Fibroblast of upper back skin (primary cell): ENCODE measurements at places on chromosomes 13 and 19.
A peak's percentile ranks its signal among the peaks of the same experiment; 100 is the strongest.

DNA sequence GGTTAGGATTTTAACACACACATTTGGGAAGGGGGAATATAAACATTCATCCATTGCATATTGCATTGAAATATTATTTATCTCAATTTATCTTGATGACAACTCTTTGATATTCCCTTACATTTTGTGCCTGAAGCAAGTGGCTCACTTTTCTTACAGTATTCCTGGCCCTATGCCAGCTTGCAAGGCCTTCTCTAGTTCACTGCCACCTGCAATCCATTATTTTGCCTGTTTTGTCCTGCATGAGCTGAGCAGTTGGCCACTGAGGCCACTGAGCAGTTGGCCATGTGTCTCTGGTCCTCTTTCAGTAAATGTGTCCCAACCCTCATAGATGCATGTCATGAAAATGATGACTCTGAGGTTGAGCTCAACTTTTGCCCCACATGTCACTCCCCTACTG, 49.8 kb downstream of the CBY2 start:
- no peak for DNase-seq

GRCh38 chr19:677201-677600, 1.0 kb downstream of the FSTL3 start:
- DNase-seq = peak; percentile 89

DNA sequence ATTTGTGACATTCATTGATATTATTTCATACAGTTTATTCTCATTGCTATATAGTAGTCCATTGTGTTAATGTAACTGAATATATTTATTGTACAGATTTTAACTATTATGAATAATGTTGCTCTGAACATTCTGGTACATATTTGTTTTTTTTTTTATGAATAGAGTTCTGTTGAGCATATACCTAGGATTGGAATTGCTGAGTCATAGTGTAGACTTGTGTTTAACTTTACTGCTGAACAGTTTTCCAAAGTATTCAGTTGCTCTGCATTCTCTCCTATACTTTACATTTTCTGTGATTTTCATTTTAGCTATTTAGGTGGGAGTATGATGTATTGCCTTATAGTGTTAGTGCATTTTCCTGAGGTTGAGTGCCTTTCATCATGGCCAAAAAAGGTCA, 97.5 kb downstream of the MAB21L1 start:
- DNase-seq = peak; percentile 20

DNA sequence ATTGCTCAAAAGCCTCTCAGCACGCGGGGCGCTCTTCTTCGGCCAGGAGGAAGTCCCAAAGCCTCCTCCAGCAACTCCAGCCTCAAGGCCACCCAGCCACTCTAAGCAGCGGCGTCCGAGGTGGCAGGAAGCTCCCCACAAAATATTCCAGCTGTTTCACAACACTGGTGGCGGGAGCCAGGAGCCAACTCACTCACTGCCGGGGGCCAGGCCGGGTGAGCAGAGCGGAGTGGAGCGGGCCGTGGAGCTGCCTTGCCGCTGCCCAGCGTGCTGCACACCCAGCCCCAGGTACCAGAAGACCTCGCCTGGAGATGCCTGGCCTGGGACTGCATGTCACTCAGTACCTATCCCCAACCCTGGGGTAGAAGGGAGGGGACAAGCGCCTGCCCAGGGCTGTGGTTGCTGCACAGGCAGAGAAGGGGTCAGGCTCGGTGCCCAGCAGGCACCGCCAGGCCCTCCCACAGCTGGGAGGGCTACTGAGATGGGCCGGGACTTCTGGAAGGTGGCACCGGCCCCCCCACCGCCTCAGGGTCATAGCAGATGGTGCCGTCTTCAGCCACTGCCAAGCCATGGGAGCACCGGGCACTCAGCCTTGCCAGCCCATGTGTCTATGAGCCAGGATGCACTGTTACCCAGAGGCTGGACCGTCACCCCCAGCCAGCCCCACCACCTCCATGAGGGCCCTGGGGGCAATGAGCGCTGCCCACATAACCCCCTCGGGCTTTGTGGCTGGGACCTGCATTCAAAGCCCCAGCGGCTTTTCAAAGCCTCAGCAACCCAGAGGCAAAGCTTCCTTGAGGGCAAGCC, 59.2 kb downstream of the MLLT1 start:
- DNase-seq = peak; percentile 37

GRCh38 chr13:18954254-18954653, 227.4 kb downstream of the TUBA3C start:
- DNase-seq = no peak

DNA sequence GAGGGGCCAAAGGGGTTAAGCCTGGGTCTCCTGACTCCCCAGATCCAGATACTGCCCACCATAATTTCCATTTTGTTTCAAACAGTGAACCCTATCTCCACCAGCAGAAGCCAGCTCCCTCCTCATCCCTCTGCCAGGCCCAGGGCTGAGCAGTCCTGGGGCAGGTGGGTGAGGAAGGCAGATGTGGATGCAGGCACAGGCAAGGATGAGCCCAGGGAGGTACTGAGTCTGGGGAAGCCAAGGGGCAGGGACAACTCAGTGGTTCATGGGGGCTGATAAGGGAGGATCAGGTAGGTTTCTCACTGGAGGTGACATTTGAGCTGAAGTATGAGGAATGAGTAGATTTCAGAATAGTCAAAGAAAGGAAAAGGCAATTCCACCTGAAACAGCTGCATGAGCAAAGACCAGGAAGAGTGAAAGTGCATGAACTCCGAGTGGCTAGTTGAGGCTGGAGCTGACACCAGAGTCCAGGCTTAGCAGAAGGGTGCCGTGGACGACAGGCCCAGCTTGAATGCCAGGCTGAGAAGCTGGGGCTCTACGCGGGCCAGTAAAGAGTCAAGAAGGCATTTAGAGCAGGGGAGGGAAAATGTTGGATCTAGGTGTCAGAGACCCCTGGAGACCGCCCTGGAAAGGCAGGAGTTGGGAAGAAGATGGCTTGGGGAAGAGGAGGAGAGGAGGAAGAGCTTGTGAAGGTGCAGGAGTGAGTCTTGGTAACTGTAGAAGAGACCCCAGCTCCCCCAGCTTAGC, 10.3 kb downstream of the CIC start:
- DNase-seq = no peak

GRCh38 chr13:46071590-46072249, 19.2 kb upstream of the ZC3H13 start:
- no peak for DNase-seq

- DNase-seq = no peak
Observed at GRCh38 chr13:110282316-110282841, 24.6 kb downstream of the COL4A1 start.

GRCh38 chr13:81874681-81875661, 1534.0 kb upstream of the SPRY2 start:
- DNase-seq = no peak

GRCh38 chr19:2549701-2550191, 73.8 kb downstream of the GADD45B start:
- peak; percentile 95 for DNase-seq

- peak; percentile 37 for DNase-seq
Observed at GRCh38 chr19:51020988-51021651, 1.6 kb upstream of the KLK10 start.

- DNase-seq = no peak
Observed at GRCh38 chr13:48194379-48194754, 38.6 kb upstream of the ITM2B start.

GRCh38 chr19:55633861-55634260, 6.9 kb upstream of the ZNF580 start:
- DNase-seq = no peak

DNA sequence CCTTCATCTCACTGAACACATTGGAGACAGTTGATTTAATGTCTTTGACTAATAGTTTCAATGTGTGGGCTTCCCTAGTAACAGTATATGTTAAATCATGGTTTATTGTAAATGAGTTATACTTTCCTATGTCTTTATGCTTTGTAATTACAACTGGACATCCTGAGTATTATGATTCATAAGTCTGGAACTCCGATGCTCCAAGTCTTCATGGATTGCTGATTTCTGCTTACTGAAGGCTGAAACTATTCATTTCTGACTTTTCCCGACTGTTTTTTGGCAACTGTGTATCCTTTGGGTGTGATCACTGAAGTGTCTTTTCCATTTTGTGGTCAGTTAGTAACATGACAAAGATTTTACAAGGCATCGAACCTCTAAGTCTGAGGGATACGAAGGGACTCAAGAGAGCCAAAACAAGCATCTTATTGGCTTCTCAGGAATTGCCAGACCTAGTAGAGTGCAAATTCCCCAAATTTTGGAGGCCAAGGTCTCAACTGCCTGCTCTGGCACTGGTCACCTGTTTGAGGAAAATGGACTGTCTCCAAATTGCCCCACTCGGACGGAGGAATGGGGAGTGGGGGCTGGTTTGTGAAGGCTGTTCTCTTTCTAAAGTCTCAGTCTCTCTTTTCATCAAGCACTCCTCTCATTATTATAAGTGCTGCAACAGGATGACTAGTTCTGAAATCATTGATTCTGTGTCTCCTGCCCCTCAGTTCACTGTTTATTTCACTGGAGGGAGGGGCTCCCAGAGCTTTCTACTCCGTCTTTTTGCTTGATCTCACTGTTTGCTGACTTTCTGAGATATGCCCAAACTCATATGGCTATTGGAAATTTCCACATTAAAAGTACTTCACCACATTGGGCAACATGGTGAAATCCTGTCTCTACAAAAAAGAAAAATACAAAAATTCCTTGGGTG, 20.2 kb upstream of the CD70 start:
- peak; percentile 100 for DNase-seq

DNA sequence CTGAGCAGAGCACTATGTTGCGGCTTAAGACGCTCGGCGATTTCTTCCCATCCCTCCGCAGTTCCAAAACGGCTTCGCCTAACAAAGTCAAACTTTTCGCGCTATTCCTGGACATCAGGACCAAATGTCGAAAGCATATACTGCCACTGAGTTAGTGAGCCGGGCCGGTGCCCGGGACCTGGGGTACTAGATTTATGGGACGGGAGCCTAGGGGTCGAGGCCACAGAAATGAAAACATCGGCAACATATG, 699 bp downstream of the RCBTB2 start:
- peak; percentile 49 for DNase-seq

GRCh38 chr13:41282129-41282571, 18.8 kb upstream of the MTRF1 start:
- no peak for DNase-seq

DNA sequence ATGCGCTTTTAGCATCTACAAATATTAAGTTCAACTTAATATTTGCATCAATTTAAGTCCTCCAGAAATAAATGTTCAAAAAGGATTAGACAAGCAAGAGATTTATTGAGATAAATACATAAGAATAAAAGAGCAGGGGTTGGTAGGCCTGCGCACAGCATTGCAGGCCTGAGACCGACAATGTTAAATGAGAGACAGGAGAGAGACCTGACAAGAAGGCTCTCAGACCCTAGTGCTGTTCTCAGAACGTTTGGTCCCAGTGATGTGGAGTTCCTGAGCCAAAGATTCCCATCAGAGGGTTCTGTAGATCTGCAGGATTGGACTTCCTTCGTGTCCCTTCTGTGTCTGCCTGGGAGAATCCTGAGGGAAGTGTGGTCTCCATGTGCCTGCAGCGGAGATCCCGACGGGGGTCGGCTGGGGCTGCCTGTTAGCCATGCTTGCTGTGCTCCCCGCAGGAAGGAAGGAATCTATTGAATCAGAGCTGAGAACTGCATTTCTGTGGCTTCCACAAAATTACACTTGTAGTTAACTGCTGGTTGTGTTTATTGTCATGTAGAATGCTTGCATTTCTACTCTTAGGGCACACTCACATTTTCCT, 369.9 kb upstream of the SLC10A2 start:
- DNase-seq = no peak

- DNase-seq = no peak
Observed at GRCh38 chr13:113974304-113975281, 717 bp upstream of the C13orf46 start.

GRCh38 chr19:4589579-4590410, 30.3 kb upstream of the SEMA6B start:
- DNase-seq = no peak

GRCh38 chr13:98941536-98941935, 36.3 kb downstream of the DOCK9 start:
- DNase-seq = no peak

GRCh38 chr13:74669149-74669548, 534.9 kb upstream of the KLF12 start:
- DNase-seq = no peak

GRCh38 chr13:33743438-33744368, 74.2 kb upstream of the RFC3 start:
- no peak for DNase-seq

GRCh38 chr13:114029866-114030625, 56.2 kb upstream of the C13orf46 start:
- DNase-seq = no peak

GRCh38 chr13:35165205-35165604, 223.1 kb downstream of the NBEA start:
- no peak for DNase-seq

- DNase-seq = no peak
Observed at GRCh38 chr13:99388334-99388923, 81.2 kb upstream of the GPR183 start.

GRCh38 chr13:92175330-92175729, 776.9 kb downstream of the GPC5 start:
- peak; percentile 69 for DNase-seq

GRCh38 chr19:5547881-5548280, 19.9 kb downstream of the TINCR start:
- DNase-seq = peak; percentile 31

- DNase-seq = no peak
Observed at GRCh38 chr13:100658363-100658762, 16.2 kb downstream of the TMTC4 start.

DNA sequence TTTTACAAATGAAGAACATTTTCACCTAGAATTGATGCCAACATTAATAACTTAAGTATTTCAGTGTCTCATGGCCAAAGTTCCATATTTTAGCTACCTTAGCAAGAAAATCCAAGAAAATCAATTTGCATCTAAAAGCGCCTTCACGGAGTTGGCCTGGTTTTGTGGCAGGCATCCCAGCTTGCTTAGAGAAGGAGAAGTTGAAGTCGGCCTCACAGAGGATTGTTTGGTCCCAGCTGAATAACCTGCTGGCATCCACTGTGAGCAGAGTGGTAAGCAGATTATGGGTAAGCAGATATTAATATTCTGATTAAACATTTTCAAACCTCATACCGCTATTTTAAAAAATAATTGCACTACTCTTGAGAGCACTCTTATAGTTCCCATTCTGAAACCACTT, 62.3 kb upstream of the STARD13 start:
- DNase-seq = no peak
